ENCODE measurements at places on chromosomes 11 and 22.

GRCh38 chr11:60159868-60160267 lies 23.0 kb downstream of the MS4A6A start:
- DNase-seq = no peak

DNA sequence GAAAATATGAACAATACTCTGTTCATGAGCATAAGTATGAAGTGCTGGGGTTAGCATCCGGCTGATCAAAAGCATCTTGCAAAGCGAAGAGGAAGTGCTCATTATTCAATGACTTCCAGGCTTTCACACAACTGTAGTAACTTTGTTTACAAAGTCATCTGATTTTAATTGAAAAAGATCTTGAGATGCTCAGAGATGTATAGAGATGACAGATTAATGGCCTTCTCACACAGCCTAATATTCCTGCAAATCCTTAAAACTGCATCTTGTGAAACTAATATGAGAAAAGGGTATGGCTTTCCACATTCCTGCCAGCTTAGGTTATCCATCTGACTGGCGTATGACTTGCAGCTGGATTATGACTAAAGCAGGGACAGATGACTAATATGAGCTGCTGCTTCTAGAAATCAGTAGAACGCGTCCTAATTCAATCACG lies 125.4 kb downstream of the CASP12 start:
- DNase-seq = no peak

DNA sequence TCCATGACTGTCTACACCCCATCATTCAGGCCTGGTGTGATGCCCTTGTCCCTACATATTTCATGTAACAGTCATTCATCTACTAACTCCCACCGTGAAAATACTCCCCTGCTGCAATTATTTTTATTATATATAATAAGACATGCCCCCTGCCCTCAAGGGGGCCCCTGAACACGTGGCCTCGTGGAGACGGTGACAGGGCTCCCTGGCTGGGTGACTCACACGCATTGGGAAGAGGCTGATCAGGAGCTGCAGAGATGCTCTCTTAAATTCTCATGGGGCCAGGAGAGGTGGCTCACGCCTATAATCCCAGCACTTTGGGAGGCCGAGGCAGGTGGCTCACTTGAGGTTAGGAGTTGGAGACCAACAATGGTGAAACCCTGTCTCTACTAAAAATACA lies 88.6 kb downstream of the ST3GAL4 start:
- DNase-seq = no peak

GRCh38 chr11:76120513-76121101 lies 85.7 kb downstream of the WNT11 start:
- no peak for DNase-seq

- DNase-seq = no peak
Observed at GRCh38 chr11:116176484-116177005, 596.2 kb downstream of the BUD13 start.

DNA sequence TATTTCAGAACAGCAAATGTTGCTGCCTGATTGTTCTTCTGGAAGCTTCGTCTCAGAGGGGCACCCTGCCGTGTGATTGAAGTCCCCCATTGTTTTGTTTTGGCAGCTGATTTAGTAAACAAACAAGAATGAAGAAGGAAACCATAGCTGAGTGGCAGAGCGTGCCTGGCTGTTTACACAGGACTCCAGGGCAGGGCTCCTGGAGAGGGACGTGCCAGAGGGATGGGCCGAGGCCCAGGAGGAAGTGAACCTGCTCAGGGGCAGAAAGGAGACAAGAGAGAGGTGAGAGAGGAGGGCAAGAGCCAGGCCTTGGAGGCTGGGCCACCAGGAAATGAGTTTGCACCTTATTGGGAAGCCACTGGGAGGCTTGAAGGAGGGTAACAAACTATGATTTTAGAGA lies 85.5 kb upstream of the B3GAT1 start:
- DNase-seq = no peak

DNA sequence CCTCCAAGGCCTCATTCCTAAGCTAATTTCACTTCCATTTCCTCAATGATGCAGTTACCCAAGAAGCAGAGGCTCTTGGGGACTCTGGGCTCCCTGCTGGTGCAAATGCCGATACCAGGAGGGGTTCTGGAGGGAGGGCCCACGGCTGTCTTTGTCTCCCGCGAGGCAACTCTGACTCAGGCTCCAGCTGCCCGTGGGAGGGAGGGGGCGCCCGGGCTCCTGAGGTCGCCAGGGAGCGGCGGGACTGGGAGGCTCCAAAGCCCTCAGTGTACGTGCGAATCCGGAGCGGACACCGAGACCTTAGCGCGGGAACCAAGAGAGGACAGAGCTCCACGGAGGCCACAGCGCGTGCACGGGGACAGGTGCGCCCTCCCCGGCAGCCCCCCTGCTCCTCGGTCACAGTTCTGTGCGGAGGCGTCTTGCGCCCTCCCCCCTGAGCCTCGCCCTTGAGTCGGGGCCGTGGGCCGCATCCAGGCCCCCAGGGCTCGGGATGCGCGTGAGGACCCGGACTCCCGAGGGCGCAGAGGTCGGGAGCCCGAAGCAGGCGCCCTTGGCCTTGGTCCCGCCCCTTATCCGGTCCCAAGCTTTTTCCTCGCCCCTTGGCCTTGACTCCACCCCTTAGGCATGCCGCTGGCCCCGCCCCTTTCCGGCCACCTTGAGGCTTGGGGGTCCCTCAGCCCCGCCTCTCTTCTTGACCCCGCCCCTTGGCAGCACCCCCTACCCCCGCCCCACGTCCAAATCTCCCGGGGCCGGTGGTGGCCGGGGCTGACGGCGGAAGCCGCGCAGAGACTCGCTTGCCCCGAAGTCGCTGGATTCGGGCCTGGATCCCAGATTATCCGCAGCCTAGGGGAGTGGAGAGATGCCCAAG lies 4.7 kb upstream of the SHISA8 start:
- DNase-seq = no peak

DNA sequence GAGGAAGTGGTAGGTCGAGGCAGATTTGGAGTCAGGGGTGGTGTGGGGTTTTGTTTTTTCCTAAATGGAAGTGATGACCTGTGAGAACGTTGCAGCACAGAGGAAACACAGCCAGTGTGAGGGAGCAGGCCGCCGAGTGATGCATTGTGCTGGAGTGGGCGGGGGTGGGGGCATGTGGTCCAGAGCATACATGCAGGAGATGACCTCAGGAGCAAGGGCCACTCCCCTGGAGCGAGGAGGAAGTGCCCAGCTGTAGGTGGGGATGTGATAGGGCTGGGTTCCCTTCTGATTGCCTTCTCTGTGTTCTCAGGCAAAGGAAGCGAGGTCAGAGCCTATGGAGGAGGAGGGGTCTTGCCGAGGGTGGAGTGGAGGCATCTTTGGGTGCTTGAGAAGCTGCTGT lies 81.4 kb downstream of the PPP6R3 start:
- no peak for DNase-seq

DNA sequence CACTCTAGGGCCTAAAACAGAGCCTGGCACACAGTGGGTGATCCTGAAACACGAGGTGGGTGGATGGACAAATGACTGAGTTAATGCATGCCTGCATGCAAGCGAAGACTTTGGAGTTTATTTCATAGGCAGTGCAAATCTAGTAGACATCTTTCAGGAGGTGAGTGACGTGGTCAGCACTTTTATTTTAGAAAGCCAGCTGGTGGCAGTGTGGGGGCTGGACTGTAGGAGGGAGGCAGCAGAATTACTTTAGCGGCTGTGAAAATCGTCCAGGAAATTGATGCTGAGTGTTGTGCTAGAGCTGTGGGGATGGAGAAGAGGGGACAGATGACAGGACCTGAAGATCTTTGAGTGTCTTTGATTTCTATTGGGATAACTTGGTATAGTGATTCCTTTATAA lies 47.1 kb downstream of the BMAL1 start:
- no peak for DNase-seq

- no peak for DNase-seq
Observed at GRCh38 chr11:2209900-2210321, 38.3 kb upstream of the TH start.

DNA sequence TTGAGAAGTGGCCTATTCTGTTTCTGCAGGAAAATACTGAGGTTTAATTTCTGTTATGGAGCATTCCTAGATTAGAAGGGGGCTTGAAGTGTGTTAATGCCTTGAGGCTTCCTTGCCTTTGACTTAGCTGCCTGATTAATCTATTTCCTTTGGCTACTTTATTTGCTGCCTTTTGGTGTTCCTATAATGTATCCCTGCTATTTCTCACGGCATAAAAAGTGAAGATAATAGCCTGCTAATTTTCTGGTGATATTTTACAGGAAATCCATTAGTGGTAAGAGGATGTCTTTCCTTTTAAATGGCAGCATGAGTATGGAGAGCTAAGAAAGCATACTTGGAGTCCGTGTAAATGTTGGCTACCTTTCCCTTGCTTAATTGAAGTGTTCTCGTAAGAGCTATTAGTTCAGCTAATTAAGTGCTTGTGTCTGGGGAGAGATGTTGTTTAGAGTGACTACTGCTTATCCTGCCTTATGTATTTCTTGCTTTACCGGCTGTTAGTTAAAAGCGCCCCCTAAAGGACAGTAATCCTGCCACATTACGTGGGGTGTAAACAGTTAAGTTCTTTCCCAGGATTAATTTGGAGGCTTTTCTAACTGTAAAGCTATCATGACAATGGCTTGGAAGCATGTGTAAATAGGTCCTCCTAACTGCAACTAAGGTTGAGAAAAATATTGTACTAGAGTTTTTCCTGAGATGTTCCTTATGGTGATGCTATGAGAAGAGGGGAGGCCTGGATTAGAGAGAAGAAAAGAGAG lies 45.6 kb downstream of the ZNF280B start:
- no peak for DNase-seq

GRCh38 chr11:2728663-2729332 lies 29.0 kb upstream of the KCNQ1OT1 start:
- no peak for DNase-seq

- DNase-seq = no peak
Observed at GRCh38 chr22:25395468-25395867, 169.0 kb upstream of the GRK3 start.

- no peak for DNase-seq
Observed at GRCh38 chr11:35302398-35302797, 117.0 kb downstream of the SLC1A2 start.

DNA sequence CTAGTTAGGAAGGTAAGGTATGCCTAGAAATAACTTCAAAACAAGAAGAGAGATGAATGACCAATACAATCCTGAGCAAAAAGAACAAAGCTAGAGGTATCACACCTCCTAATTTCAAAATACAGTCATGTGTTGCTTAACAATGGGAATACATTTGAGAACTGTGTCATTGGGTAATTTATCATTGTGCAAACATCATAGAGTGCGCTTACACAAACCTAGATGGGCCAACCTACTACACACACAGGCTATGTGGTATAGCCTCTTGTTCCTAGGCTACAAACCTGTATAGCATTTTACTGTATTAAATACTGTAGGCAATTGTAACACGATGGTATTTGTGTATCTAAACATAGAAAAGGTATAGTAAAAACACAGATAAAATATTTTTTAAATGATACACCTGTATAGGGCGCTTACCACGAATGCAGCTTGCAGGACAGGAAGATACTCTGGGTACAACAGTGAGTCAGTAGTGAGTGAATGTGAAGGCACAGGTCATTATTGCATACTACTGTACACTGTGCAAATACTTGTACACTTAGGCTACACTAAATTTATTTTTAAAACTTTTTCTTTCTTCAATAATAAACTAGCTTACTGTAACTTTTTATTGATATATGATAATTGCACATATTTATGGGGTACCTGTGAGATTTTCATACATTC lies 48.2 kb downstream of the STK33 start:
- no peak for DNase-seq

- no peak for DNase-seq
Observed at GRCh38 chr11:123129920-123130319, 65.1 kb downstream of the CLMP start.

DNA sequence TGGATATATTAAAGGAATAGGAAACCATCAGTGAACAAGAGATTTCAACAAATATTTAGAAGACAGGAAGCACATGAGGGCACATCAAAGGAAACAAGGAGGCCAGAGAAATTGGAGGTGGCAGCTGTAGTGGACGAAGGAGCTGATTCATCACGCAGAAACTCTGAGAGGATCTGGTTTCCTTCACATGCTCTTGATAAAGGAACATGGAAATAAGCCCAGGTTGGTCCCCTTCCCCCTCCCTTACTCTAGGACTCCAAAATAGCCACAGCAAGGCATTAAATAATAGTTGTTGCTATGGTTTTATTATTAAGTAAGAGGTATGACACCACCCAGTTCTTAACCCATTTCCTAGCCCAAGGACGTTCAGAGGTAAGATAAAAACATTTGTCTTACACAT lies 11.3 kb downstream of the IZUMO1R start:
- DNase-seq = no peak

DNA sequence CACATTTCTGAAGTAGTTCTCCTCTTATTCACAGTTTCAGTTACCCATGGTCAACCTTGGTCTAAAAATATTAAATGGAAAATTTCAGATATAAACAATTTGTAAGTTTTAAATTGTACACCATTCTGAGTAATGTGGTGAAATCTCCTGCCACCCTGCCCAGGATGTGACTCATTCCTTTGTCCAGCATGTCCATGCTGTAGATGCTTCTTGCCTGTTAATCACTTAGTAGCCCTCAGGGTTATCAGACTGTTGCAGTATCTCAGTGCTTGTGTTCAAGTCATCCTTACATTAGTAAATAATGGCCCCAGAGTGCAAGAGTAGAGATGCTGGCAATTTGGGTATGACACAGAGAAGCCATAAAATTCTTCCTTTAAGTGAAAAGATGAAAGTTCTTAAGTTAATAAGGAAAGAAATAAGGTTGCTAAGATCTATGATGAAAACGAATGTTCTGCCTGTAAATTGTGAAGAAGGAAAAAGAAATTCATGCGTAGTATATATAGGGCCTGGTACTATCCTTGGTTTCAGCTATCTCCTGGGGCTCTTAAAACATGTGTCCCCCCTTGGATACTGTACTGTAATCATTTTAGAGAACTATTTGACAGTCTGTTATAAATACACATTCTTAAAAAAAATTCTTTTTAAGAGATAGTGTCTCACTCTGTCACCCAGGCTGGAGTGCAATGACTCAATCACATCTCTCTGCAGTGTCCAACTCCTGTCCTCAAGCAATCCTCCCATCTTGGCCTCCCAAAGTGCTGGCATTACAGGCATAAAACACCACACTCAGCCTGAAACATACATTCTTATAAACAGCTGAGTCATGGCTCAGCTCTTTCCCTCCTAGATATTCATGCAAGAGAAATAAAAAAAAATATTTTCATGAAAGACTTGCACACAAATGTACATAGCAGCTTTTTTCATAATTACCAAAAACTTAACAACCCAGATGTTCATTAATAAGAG lies 31.3 kb downstream of the MTNR1B start:
- no peak for DNase-seq

GRCh38 chr11:63492441-63492840 lies 1.5 kb upstream of the PLAAT5 start:
- DNase-seq = no peak

DNA sequence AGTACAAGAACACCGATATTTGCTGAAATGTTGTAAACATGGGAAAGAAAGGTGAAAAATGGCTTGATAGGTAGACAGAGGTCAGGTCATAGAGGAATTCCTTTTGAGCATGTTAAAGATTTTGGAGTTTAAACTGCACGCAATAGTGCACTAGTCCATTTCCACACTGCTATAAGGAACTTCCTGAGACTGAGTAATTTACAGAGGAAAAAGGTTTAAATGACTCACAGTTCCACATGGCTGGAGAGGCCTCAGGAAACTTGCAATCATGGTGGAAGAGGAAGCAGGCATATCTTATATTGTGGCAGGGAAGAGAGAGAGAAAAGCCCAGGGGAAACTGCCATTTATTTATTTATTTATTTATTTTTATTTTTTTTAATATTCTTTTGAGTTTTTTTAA lies 5.0 kb downstream of the OR10A5 start:
- no peak for DNase-seq
